ENCODE measurements at places on chromosomes 1 and 21.

- no peak for DNase-seq
Observed at GRCh38 chr1:229608590-229608989, 17.3 kb downstream of the TAF5L start.

DNA sequence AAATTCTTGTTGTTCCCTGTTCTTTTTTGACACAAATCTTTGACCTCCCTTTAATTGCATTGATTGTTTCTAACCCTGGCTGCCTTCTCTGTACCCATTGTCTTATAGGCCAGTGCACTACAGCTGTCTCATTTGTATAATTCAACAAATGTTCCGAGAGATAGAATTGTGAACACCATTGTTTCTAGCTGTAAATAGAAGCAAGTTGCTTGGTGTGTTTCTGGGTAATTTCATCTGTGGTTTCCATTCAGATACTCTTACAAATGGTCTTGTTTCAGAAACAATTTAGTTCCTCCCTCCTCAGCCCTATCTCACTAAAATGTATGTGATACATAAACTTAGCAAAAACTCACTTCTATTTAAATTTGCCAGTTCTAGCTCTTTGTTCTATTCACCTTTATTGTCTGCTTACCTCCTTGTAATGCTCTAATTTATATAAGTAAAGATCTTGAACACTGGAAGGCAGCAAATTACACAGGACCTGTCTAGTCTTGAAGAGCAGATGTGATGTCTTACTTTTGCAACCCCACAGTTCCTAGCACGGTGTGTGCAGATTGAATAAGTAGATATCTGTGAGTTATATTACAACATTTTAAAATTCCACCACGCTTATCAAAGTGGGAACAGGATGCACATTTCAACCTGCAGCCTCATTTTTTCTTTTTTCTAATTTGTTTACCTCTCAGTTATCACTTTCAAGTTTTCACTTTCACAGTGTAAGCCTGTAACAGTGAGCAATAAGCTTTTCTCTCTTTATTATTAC, 515.6 kb upstream of the ZP4 start:
- DNase-seq = no peak

GRCh38 chr1:94468708-94469107, 50.5 kb downstream of the ABCD3 start:
- DNase-seq = no peak

GRCh38 chr1:114336360-114336759, 174.6 kb downstream of the TRIM33 start:
- DNase-seq = no peak

GRCh38 chr1:44084998-44085675, 33.5 kb upstream of the KLF17 start:
- no peak for DNase-seq

DNA sequence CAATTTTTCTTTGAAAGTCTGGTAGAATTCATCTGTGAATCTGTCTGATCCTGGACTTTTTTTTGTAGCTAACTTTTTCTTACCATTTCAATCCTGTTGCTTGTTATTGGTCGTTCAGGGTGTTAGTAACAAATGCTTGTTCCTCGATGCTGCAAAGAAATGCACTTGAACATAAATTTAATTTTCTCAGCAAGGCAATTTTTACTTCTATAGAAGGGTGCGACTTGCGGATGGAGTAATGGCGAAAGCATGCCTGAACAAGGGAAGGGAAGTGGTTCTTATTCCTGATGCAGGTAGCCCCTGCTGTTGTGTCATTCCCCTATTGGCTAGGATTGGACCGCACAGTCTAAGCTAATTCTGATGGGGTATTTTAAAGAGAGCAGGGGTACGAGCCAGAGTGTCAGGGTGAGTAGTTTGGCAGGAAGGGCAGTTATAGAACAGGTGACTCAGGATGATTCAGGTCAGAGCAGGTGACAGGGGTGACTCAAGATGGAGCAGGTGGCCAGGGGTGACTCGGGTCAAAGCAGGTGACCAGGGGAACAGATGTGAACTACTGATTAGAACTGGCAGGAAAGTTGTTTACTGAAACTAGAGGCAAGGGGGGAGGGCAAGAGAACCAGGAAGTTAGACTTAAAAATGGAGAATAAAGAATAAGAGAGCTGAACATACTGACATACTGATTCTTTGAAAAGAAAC, 40.5 kb downstream of the SERINC2 start:
- DNase-seq = no peak

Data from T-helper 2 cell treated with Interferon-gamma antibody and Interleukin-4, amounts not matched to agents 5 μg/mL and 100 μg/mL, for 36 hours (primary cell).